GM23248 (cell line): ENCODE measurements at places on chromosomes 3 and 15. TPM values are rescaled to one million over a fixed set of nuclear protein-coding genes. Genes with fewer than 3 reads are reported as not detected.

Gene WHAMM
- 3.4 and 3.6 TPM in 2 replicates for polyA plus RNA-seq

Gene PTH1R
- polyA plus RNA-seq = 0.37 and 0.60 TPM in 2 replicates

Gene TGM4
- polyA plus RNA-seq = not detected in 2 replicates

Gene C3orf20
- not detected in 2 replicates for polyA plus RNA-seq

Gene ZNF620
- 0.42 and 0.86 TPM in 2 replicates for polyA plus RNA-seq

Gene CNTN4
- polyA plus RNA-seq = not detected in 2 replicates

Gene ZNF592
- 7.0 and 7.4 TPM in 2 replicates for polyA plus RNA-seq

Gene BSN
- 0.03 and 0.08 TPM in 2 replicates for polyA plus RNA-seq

Gene SOX2
- not detected in 2 replicates for polyA plus RNA-seq

Gene PP2D1
- 0.16 TPM in 1 of 2 replicates, not detected in the other for polyA plus RNA-seq

Gene CLSTN2
- polyA plus RNA-seq = not detected in 2 replicates

Gene CYP8B1
- polyA plus RNA-seq = not detected in 2 replicates

Gene PAQR5
- 5.5 and 5.7 TPM in 2 replicates for polyA plus RNA-seq

Gene ABHD17C
- 2.1 and 2.2 TPM in 2 replicates for polyA plus RNA-seq

Gene TTLL13
- not detected in 2 replicates for polyA plus RNA-seq

Gene CELF6
- polyA plus RNA-seq = 0.08 TPM in 1 of 2 replicates, not detected in the other
